ENCODE measurements at places on chromosomes 4 and X.

DNA sequence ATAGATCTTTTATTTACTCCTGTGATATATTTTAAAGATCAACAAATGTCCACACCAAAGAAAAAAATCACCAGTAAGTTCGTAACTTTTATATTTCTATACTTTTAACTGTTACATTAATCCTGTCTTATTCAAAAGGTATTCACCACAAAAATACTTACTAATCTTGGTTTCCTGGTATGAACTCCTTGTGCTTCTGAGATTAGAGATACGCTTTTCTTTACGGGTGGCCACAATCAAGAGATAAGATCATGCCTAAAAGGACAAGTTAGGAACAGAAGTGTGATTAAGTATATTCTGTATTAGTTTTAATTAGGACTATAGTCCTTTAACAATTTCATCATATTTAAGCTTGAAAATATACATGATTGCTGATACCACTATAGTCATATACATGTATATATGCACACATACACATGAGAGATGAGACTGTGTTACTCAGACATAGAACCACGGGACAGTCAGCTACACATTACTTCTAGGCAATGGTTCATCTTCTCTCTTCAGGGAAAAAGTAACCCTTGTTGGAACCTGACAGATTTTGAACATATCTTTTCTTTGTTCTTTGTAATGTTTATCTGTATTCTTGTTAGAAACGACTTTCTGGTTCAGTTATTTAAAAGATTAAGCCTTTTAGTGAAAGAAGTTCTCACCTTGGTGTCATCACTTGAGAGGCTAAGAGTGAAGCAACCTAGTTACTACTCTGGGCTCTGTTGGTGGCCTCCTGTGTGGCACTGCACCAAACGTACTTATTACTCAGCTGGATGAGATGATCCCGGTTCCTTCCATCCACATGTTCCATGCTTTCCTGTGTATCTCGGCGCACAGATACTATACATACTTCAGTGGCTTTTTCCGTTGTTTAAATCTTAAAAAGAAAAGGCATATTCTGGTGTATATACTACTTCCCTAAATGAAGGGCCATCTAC is 146.1 kb downstream of the CBR4 start:
- no peak for DNase-seq

- no peak for DNase-seq
These were observed 38.9 kb downstream of the TRIML1 start for GRCh38 chr4:188177997-188178675.

DNA sequence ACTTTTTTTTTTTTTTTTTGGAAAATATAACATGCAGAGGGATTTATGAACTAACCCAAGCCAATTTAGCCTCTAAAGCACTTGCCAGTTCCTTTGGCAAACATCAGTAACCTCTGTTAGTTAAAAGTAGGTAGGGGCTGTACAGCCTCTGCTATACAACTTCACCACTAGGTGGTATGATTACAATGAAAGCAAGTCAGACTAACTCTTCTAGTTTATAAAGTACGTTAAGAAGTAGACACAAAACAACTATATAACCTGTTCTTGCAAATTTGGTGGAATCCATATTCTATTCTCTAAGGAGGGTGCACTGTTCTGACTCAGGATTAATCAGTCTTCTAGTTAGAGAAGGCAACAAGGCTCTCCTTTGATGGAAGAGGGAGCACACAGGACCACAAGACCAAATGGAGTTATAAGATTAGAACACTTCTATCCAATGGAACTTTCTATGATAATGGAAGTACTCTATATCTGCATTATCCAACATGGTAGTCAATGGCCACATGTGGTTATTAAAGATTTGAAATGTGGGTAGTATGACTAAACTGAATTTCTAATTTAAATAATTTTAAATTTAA is 12.8 kb downstream of the AIMP1 start:
- no peak for DNase-seq

GRCh38 chr4:33924239-33924638 is 2320.1 kb downstream of the ARAP2 start:
- DNase-seq: no peak

DNA sequence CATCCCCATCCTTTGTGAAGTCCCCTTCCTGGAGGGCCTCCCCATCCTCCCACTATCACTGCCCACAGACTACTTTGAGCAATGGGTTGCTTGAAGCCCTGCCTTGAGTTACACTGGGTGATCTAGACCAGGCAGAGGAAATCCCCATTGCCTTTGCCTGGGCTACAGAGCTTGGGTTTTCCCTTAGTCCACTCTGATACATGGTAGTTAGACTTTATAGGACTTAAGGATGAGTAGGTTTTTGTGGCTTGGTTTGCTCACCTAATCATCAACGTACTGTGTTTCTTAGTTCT is 56.6 kb downstream of the TMEM131L start:
- no peak for DNase-seq

DNA sequence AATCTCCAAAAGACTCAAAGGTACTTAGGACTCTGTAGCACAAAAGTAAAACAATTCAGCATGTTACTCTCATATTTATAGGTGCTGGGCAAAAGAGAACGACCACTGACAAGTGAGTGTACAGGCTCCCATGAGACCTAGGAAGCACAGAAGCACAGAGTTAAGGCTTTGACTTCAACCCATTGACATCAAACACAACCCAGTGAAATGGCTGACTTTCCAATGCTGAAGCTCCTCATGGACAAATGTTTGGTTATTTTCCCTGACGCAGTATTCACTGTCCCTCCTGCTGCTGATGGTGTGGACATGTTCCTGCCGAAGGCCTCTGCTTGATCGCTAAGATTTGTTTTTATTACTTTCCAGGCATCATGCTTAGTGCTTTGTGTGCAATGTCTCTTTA is 148.7 kb downstream of the TSPAN5 start:
- DNase-seq: no peak

- no peak for DNase-seq
These were observed 30.1 kb downstream of the MYOZ2 start for GRCh38 chr4:119165767-119166166.

DNA sequence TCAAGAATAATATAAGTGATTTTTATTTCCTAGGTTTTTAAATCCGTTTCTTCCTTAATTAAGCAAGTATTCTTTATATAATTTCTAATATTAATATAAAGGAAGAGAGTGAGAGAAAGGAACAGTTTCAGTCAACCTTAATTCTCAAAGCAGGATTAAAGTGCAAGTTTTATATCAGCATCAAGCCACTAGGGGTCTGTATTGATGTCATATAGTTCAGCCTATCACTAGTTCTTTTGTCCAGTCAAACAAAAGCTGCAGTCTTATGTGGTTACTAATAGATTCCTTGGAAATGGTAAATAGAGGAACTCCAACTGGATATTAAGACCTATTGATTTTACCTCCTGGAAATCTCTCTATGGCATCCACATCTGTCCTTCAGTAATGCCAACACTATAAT is 82.0 kb downstream of the NAP1L3 start:
- DNase-seq: no peak

- DNase-seq: no peak
These were observed 192.4 kb downstream of the MGST2 start for GRCh38 chr4:139857977-139858376.

DNA sequence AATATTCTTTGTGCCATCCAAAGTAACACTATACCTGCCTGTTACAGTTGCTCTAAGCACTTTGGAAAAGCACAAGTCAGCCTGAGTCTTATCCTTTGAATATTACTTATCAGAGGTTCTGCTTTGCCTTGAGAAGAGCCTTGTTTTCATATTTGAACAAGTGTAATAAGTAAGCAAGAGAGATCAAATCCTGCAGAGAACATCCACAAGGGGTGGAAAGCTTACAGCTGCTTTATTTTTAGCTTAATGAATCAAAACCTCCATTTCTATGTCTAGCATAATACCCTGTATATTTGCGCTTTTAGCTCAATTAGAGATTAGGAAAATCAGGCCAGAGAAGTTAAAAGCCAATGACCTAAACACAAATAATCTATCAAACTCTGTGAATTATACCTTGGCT is 139.8 kb downstream of the CDS1 start:
- DNase-seq: no peak

- no peak for DNase-seq
These were observed 121.7 kb downstream of the PDS5A start for GRCh38 chr4:39855909-39856512.

- no peak for DNase-seq
These were observed 44.6 kb upstream of the TEX13A start for GRCh38 chrX:105265093-105265492.

- no peak for DNase-seq
These were observed 38.7 kb downstream of the NHSL2 start for GRCh38 chrX:71949363-71949762.

- DNase-seq: no peak
These were observed 199.3 kb downstream of the TMA16 start for GRCh38 chr4:163693776-163694175.

- DNase-seq: no peak
These were observed 1352.1 kb upstream of the DIAPH2 start for GRCh38 chrX:95332530-95332929.

- no peak for DNase-seq
These were observed 6.8 kb downstream of the IL9R start for GRCh38 chrX:156004256-156004655.
